Activated CD4-positive, alpha-beta T cell treated with anti-CD3 and anti-CD28 coated beads, Interleukin-2, amount 10 ng/mL, durations not matched to agents 7 days and 5 days (primary cell): ENCODE measurements at places on chromosomes 5 and 9.

GRCh38 chr5:177311392-177311722 lies 341 bp downstream of the MXD3 start:
- no peak for DNase-seq

GRCh38 chr9:124436320-124436719 lies 13.9 kb upstream of the ADGRD2 start:
- no peak for DNase-seq

- no peak for DNase-seq
These were observed 3.2 kb upstream of the ARL15 start for GRCh38 chr5:54313311-54314270.

DNA sequence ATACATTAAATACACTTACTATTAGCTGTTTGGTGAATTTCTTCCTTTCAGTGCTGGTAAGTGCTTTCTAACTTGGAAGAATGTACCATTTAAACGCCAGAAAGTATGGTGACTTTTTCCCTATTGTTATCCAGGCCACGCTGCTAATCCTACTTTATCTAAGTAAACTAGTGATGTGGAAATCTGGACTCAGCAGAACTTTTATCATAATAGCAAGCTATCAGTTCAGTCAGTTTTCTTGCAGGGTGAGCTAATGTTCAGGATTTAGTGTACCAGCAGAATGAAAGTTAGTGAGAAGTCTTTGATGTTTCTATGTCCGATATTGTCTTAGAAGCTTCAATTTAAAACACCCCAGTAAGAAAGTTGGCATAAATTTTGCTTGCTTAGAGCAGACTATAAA lies 72.2 kb downstream of the HSD17B4 start:
- DNase-seq: no peak
